ENCODE measurements at places on chromosomes 5 and 9. TPM values are rescaled to one million over a fixed set of nuclear protein-coding genes. Genes with fewer than 3 reads are reported as not detected.
A peak's percentile ranks its signal among the peaks of the same experiment; 100 is the strongest.

DNA sequence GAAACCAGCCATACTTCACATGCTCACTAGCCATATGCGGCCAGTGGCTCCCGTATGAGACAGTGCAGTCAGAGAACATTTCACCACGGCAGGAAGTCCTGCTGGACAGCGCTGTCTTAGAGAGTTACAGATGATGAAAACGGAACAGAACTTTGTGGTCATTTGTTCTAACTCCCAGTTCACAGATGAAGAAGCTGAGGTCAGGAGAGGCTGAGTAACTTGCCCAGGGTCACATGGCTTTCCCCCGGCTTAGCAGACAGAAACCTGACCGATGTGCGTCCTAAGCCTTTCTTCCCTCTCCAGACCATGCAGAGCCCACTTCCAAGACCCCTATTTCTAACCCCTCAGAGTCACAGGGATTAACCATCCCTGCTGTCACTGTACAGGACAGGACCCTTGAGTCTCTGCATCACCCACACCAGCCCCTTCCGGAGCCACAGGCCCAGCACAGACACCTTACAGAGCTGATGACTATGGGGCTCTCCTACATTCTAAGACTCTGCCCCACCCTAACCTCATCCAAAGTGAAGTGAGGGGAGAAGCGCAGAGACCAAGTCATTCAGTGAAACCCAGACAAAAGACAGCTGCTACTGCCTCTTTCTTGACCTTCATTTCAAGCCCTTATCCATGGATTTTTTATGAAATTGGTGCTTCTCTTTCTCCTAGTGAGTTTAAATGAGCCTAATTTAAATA lies 86.9 kb downstream of the PTPN3 start:
- H3K27me3 ChIP-seq: no peaks in the 10 kb centered on the region
- no peak for DNase-seq
- no peak overlapping the region for H3K27ac ChIP-seq
- no peak overlapping the region for H3K4me3 ChIP-seq

The SSBP2 gene
- total RNA-seq: 54.4 TPM

The CNTNAP3 gene
- not detected for total RNA-seq

The DCANP1 gene
- not detected for total RNA-seq

The MED7 gene
- total RNA-seq: 18.9 TPM

The C5orf58 gene
- not detected for total RNA-seq

The FOXD1 gene
- not detected for total RNA-seq

- H3K4me1 ChIP-seq: no peaks in the 10 kb centered on the region
- DNase-seq: no peak
- H3K4me3 ChIP-seq: no peak overlapping the region
- no peak overlapping the region for H3K27ac ChIP-seq
Measured at GRCh38 chr5:145246961-145247744, 588.0 kb downstream of the PRELID2 start.

The GRM6 gene
- total RNA-seq: not detected

- no peaks in the 10 kb centered on the region for H3K27me3 ChIP-seq
- no peak overlapping the region for H3K27ac ChIP-seq
- peaks cover 6% of the 10 kb centered on the region for H3K4me1 ChIP-seq
- peak; percentile 45 for DNase-seq
- H3K4me3 ChIP-seq: no peak overlapping the region
Measured at GRCh38 chr5:40033411-40033810, 608.6 kb upstream of the DAB2 start.

GRCh38 chr5:107553117-107553555 lies 117.6 kb downstream of the EFNA5 start:
- no peaks in the 10 kb centered on the region for H3K27me3 ChIP-seq
- no peak overlapping the region for H3K4me3 ChIP-seq
- H3K36me3 ChIP-seq: no peaks in the 10 kb centered on the region
- no peak overlapping the region for H3K27ac ChIP-seq
